ENCODE measurements at places on chromosomes 6 and 20. TPM values are rescaled to one million over a fixed set of nuclear protein-coding genes. Genes with fewer than 3 reads are reported as not detected.

- no peak for DNase-seq
Measured at GRCh38 chr6:110340392-110340965, 17.7 kb downstream of the METTL24 start.

DNA sequence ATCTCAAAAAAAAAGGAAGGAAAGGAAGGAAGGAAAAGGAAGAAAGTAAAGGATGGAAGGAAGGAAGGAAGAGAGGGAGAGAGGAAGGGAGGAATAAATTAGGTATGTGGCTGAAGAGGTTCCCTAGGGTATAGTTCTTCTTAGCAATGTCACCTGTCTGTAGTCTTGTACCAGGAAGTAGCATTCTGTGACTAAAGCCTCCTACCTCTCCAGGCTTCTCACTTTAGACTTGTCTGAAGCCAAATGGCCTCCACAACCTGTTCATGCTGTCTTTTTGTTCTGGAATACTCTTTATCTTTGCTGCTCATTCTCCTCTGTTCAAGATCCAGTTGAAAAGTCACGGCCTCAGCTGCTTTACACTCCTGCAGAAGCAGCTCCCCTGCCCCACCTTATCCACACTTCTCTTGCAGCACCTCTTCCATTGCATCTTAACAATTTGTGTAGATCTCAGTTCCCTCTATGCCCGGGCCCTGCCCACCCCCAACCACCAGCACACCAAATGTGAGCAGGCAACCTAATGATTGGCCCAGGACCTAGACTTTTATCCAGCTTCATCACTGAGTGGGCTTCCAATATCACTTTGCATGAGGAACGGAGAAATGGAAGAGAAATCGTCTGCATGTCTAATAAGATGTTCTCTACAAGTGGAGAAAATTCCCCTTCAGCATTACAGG is 19.1 kb downstream of the GCNT2 start:
- DNase-seq = no peak

GRCh38 chr6:55668591-55668990 is 89.6 kb upstream of the HMGCLL1 start:
- DNase-seq = no peak

GRCh38 chr20:43689165-43689564 is 22.3 kb downstream of the MYBL2 start:
- no peak for DNase-seq

DNA sequence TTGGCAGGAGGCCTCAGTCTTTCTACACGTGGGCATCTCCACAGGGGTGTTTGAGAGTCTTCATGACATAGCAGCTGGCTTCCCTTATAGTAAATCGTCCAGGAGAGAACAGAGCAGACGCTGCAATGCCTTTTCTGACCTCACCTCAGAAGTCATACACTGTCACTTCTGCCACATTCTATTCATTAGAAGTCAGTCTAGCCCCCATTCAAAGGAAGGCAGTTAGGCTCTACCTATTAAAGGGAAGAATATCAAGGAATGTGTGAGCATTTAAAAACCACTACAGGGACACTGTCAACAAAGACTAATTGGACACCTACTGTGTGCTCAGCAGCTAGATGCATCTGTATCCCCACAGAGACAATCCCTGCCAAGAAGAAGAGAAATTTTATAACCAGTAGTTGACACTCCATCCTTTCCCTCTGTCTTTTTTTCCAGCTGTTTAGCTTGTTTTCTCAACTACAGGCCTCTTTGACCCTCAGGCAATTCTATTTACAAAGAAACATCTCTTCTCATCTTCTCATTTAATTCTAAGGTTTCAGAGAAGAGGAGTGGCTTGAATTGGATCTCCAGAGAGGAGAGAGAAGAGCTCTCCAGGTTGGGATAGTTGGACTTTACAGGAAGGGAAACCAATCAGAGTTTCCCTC is 18.6 kb downstream of the ARMC12 start:
- no peak for DNase-seq

DNA sequence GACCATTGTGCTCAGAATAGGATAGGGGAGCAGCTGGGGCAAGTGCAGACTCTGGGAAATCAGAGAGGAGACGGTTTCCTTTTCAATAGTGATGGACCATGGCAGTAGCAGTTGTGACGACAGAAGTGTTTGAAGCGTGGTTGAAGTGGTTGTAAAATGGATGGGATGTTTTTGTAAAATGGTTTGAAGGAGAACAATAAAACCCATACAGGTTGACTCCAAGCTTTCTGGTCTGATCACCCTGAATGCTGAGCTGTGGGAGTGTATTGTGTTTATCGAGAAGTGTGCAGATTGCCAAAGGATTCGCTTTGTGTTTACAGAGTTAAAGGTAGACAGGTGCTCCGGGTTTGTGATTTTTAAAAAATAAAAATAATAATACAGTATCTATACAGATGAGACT is 255.2 kb upstream of the SULF2 start:
- DNase-seq = no peak

GRCh38 chr20:60066438-60066823 is 108.2 kb downstream of the CDH26 start:
- DNase-seq = no peak

DNA sequence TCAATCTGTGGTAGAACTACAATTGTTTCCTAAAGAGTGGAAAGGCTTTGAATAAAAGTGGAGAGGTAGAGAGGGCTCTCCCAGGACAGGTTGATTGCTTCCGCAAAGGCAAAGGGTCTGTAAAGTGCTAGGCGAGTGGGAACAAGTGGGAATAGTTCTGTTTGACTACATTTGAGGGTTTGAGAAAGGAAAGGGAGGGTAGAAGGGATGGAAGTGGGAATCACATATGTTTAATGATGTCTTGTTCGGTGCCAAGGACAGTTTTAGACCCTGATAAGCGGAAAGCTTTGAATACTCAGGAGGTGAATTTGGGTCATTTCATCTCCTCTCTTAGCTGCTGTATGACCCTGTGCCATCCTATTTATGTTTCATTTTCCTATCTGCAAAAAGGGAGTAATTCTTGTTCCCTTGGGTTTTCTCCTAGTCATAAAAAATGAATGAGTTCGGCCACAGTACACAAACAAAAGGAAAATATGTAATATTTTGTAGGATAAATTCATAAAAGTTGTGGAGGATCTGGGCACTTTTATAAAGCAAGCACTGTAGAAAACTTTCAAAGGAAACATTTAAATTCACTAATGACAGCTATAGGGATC is 1.7 kb upstream of the PIM1 start:
- no peak for DNase-seq

DNA sequence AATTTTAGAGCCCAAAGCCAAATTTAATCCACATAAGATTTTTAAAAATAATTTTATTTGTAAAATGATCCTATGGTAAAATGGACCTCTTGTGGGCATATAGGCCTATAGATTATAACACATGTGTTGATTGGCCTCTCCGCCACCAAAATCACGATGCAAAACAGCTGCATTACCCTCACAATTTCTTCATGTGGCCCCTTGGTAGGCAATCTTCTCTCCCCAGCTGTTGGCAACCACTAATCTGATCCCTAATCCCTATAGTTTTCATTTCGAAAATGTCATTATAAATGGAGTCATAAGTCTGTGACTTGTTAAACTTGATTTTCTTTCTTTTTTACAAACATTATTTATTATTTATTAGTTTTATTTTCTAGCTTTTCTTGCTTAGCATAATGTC is 263.9 kb upstream of the SULF2 start:
- no peak for DNase-seq

DNA sequence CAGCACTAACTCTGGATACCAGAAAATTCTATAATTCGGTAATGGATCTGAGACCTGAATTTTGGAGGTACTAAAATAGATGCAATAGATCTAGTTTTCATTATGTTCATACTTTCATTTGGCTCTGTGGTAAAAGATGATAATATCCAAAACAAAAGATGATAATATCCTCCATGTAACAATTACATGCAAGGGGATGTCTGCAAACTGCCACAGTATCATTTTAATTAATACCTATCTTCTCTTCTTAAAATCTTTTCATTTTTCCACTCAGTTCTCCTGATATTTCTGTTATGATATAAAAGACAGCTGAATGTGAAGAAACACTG is 15.6 kb downstream of the BTN2A1 start:
- no peak for DNase-seq

DNA sequence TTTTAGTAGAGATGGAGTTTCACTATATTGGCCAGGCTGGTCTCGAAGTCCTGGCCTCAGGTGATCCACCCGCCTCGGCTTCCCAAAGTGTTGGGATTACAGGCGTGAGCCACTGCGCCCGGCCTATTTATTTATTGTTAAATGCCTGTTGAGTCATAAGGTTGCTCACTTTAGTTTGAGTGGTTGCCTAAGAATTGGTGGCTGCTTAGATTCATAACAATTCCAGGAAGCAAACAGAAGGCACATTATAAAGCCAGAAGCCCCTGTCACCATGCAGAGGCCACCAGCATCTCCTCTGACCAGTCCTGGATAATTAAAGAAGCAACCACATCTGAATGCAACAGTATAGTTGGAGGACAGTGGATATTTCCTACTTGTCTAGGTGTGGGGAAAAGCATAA is 24.0 kb upstream of the ARMH2 start:
- DNase-seq = peak; percentile 57

GRCh38 chr6:125095580-125096301 is 57.8 kb upstream of the TPD52L1 start:
- no peak for DNase-seq

DNA sequence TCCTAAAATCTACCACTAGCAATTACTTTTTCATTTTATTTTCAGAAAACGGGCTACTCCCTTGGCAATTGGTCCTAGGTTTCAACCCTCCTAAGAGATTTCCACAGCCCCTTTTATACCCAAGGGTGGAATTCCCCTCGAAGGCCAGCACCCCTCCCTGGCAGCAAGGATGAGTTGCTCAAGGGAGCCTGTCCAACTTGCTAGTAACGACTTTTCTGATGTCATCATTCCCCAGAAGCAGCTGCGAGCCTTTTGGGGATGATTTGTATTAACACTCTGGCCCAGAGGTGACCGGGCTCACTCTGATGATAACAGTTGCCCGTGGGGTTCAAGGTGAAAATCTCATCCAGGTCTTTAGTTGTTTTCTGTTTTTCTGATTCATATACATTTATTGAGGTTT is 30.7 kb upstream of the NAA20 start:
- no peak for DNase-seq

GRCh38 chr6:75204217-75204958 is 1.5 kb downstream of the COL12A1 start:
- peak; percentile 94 for DNase-seq

DNA sequence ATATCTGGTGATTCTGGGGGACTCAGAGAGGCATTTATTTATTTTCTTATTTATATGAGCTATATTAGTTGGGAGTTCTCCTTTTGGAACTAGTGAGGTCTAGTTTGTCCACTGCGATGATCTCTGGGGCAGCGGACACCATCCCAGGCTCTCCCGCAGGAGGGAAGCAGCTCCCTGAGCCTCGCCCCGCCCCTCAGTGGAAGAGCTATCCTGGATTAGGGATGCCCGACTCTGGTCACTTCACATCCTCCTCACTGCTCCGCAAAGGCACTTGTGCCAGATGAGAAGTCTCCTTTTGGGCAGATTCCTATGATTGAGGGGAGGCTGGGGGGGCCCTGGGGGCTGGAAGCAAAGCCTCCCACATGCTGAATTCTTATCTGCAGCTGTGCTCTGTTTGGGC is 3.6 kb upstream of the MAS1 start:
- DNase-seq = no peak

RAB44 gene
- total RNA-seq = not detected

CTAGE9 gene
- not detected for total RNA-seq

NR2E1 gene
- 0.39 TPM for total RNA-seq

ADGRB3 gene
- total RNA-seq = 1.1 TPM

SLC17A1 gene
- total RNA-seq = not detected

PRSS16 gene
- 3.4 TPM for total RNA-seq

C20orf202 gene
- not detected for total RNA-seq

ADGRF4 gene
- total RNA-seq = 0.25 TPM

TUBB2B gene
- 5.1 TPM for total RNA-seq

Measured in H4 (cell line).